ENCODE measurements at places on chromosomes 5 and 9.

- DNase-seq: no peak
These were observed 83.0 kb upstream of the FAM120A start for GRCh38 chr9:93368437-93368836.

- no peak for DNase-seq
These were observed 105.3 kb downstream of the UBE2R2 start for GRCh38 chr9:33921967-33922895.

DNA sequence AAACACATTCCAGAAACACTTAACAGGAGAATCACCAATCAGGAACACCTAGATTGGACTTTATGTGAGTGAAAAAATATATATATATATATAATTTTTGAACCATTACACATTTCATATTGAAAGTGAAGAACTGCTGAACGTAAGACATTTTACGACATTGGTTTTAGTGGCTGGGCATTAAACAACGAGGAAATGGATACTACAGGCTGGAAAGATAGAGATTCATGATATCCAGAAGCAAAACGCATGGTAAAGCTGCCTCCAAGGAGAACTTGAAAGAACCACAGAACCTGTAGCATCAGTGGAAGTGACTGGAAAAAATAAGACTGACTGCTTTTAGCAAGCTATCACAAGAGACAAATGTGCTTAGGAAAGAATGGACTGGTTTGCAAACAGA, 13.2 kb upstream of the NDUFS4 start:
- no peak for DNase-seq

DNA sequence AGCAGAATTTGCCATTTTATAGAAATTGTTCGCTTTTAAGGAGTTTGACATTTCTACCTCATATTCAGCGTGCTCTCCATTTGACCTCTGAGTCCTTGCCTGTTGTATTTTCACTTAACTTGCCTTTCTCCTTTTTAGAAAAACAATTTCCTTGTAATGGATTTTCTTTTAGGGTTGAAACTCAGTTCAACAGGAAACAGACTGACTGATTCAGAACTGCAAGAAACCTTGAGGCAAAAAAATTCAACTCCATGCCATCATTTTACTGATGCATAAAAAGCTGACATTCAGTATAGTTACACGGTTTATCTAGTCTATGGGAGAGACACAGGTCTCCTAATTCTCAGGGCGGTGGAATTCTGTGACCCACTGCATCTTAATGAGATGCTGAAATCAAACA, 59.8 kb downstream of the MRPS30 start:
- no peak for DNase-seq

- DNase-seq: peak; percentile 85
These were observed at the start of gene SET for GRCh38 chr9:128688501-128689292. Gene SET, plus strand, starts transcription at chr9:128689222. Its CDS starts 361 bp downstream, at chr9:128689583.

GRCh38 chr5:173222466-173222865, 12.5 kb downstream of the NKX2-5 start:
- no peak for DNase-seq

DNA sequence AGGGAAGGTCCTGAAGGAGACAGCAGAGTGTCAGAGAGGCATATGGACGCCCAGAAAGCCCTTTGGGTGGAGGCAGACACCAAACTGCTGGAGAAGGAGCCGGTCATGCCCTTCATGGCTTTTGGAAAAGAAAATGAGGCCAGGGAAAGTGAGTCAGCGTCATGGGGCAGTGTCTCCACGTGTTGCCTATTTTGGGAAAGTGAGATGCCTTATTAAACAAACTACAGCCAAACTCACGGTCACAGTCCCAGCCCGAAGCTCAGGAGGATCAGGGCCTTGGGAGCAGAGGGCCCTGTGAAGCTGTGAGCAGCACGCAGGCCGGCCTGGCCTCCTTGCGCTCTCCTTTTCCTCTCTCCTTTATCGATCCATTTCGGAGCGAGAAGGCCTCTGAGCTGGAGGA, 25.0 kb downstream of the RGS3 start:
- DNase-seq: no peak

DNA sequence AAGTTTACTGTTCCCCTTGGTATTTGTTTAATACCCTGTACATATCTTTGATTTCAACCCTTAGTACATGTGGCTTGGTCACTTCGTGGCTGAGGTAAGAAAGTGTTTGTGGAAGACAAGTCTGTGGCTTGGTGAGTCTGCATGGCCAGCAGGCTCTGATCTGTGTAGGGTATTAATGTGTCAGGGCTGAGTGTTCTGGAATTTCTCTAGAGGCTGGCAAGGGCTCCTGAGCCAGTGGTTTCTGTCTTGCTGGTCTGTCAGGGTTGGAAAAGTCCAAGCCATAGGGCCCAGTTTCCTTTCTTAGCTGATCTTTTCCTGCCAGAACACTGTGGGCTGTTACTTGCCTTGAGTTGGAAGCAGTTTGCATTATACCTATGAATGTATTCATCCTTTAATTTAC, 48.0 kb upstream of the FBXL7 start:
- DNase-seq: no peak

- no peak for DNase-seq
These were observed 118.7 kb downstream of the NDUFS4 start for GRCh38 chr5:53678981-53679660.

DNA sequence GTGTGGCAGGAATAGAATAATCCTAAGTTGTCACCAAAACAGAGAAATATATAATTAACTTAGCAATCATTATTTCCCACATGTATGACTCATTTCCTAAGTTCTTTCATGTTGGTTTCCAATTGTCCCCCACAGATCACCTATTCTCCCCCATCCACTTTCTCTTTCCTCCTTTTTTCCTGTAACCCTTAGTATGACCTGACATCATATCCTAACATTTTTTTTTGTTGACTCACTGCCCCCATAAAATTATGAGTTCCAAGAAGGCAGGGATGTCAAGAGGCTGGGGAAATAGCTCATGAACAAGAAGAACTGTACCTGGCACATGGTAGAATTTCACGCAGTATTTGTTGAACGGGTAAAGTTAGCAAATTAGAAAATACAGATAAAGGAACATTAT, 186.7 kb downstream of the DCP2 start:
- no peak for DNase-seq

GRCh38 chr5:142110046-142110531, 1.5 kb downstream of the NDFIP1 start:
- DNase-seq: no peak

DNA sequence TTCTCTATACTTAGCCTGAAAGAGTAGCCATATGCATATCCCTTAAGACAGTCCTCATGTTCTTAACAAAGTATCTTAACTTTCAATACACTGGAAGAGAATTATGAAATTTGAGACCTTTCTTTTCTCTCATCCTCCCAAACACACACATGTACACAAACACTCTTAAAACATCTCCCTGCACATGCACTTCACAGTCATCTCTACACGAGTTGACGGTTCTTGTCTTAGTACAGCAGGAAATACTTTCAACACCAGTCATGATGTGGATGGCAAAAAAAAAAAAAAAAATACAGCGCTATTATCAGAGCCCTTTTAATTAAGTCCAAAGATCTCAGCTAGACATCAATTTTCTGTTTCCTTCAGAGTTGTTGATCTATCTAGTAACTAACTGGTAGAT, 43.6 kb upstream of the PCSK1 start:
- DNase-seq: no peak

GRCh38 chr5:158780656-158781237, 319.0 kb downstream of the EBF1 start:
- no peak for DNase-seq

DNA sequence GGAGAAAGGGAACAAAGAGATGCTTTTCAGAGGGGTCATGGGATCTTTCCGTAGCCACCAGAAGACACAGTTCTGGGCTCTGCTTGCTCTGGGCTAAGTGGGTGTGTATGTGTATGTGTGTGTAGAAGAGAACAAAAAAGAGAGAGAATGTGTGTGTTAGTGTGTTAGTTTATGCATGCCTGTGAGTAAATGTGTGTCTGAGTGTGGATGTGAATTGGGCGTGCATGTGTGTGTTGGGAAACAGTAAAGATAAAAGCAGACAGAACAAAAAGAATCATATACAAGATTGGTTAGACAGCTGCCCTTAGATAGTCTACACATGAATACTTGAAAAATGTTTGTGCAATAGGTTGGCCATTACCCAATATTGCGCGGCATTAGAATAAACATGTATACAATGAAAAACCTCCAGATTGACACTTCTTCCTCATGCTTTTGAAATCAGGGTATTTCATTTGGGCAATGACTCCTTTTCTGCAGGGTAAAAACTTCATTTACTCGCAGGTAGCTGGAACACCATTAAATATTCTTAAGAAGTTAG, 36.5 kb upstream of the HSPA9 start:
- DNase-seq: no peak

DNA sequence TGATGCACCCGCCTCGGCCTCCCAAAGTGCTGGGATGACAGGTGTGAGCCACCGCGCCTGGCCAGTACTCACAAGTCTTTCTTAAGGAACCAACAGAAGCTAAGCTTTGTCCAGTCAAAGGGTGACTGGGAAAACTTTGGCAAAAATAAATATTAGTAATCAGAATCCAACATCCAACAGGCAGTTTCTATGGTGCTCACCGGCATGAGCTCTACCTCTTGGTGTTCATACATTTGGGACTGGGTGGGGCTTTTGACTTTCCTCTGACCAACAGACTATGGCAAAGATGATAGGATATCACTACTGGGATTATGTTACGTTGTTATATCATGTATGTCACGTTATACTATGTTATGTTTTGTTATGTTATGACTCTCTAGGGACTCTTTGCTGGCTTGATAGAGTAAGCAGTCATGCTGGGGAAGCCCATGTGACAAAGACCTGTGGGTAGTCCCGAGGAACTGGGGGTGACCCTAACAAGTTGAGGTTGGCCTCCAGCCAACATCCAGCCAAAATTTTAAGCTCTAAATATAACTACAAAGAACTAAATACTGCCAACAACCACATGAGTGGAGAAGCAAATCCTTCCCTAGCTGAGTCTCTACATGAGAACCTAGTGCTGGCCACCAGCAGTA, 6.0 kb downstream of the RASGEF1C start:
- no peak for DNase-seq

DNA sequence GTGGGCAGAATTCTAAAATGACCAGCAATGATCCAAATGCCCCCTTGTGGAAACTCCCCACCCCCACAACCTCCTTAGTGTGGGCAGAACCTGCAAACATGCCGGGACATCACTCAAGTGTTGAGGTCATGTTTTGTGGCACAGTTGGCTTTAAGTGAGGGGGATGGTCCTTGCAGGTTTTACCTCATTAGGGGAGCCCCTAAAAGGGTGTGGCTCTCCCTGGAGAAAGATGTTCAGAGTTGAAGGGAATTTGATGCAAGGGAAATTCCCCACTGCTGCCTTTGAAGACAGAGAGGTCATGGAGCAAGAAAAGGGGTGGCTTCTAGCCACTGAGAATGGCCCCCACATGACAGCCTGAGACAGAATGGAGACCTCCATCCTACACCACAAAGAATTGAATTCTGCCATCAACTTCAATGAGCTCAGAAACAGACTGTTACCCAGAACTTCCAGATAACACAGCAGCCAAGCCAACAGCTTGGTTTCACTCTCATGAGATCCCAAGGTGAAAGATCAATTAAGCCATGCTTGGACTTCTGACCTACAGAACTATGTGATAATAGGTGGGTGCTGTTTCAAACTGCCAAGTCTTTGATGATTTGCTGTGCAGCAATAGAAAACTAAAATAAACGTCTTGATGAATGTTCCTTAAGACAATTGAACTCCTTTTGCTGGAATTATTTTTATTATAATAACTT, 103.4 kb downstream of the MED10 start:
- DNase-seq: no peak

GRCh38 chr5:52466749-52467520, 320.8 kb upstream of the ITGA1 start:
- DNase-seq: no peak

DNA sequence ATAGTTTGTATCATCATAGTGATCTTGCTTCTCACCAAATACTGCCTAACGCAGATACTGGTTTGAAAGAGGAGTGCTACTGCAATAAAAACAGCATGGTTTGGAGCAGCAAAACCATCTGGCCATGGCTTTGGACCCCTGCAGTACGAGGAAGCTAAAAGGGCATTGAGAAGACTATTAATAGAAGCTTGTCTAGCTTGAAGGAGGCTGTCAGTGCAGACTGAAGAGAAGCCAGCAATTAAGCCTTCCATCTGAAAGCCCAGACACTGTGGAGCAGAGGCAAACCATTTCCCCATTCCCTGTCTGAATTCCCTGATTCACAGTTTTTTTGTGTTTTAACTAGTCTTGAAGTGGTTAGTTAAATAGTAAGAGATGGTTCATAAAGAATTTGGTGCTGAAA, 281.6 kb downstream of the PTPRD start:
- no peak for DNase-seq

DNA sequence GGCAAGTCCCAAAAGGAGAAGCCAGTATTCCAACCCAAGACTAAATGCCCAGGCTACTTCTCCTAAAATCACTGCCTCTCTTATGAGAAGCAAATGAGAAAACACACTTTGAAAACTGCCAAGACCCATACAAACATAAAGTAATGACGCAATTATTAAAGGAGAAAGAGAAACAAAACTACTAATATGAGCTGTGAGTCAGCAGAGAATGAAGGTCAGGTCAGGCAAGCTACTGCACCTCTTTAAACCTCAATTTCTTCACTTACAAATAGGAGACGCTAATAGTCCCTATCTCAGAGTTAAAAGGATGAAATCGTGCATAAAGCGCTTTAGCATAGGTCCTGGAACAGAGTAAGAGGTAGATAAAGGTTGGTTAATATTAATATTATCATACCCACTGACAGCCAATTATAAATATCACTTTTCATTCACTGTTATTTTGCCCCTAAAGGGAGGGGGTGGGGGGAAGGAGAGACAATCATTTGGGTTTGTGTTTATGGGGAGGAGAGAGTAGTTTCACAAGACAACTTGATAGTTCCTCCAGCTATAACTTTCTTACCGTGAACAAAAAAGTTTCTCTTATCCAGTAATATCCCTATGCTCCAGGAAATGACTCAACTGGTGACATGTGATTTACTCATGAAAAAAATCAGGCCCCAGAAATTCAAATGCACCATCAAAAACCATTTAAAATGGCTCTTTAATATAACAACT, 3.6 kb downstream of the PSMB7 start:
- no peak for DNase-seq

DNA sequence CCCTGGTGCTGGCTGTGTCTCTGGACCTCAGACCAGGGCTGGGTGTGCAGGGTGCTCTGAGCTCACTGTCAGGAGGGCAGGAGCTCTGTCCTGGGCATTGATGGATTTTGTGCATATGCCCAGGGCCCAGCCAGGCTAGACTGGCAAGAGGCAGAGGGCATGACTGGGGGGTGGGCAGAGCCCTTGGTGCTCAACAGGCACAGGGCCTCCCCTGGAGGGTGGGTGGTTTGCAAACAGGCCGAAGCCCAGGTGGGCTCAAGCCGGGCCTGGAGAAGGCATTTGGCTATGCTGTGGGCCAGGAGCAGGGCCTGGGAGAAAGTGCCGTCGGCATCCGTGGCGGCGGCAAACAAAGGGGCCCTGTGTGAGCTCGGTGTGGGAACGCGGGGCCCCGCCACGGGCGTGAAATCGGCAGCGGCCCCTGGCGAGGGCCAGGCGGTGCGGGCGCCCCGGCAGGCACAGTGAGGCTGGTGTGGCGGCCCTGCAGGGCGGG, 1.9 kb upstream of the NRARP start:
- DNase-seq: peak; percentile 17

DNA sequence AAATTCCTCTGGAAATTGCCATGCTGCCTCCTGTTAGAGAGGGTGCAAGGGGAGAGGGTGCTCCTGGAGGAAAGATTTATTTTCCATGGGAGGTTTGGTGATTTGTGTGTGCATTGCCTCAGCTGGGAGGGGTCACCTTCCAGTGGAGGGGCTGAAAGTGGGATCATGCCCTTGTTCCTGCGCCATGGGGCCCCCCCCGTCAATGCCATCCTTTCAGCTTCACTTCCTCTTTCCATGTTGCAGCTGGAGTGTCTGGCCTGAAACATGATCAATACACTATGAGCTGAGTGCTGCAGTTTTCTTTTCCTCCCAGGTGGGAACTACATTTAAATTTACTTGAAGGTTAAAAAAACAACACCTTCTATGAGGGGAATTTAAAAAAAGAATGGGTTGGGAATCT, 176.8 kb downstream of the MELK start:
- DNase-seq: no peak

All from T-helper 1 cell (primary cell).